ENCODE measurements at places on chromosomes 16 and 17.
A peak's percentile ranks its signal among the peaks of the same experiment; 100 is the strongest.

GRCh38 chr16:11067697-11068141, 123.4 kb downstream of the CLEC16A start:
- no peak for DNase-seq

DNA sequence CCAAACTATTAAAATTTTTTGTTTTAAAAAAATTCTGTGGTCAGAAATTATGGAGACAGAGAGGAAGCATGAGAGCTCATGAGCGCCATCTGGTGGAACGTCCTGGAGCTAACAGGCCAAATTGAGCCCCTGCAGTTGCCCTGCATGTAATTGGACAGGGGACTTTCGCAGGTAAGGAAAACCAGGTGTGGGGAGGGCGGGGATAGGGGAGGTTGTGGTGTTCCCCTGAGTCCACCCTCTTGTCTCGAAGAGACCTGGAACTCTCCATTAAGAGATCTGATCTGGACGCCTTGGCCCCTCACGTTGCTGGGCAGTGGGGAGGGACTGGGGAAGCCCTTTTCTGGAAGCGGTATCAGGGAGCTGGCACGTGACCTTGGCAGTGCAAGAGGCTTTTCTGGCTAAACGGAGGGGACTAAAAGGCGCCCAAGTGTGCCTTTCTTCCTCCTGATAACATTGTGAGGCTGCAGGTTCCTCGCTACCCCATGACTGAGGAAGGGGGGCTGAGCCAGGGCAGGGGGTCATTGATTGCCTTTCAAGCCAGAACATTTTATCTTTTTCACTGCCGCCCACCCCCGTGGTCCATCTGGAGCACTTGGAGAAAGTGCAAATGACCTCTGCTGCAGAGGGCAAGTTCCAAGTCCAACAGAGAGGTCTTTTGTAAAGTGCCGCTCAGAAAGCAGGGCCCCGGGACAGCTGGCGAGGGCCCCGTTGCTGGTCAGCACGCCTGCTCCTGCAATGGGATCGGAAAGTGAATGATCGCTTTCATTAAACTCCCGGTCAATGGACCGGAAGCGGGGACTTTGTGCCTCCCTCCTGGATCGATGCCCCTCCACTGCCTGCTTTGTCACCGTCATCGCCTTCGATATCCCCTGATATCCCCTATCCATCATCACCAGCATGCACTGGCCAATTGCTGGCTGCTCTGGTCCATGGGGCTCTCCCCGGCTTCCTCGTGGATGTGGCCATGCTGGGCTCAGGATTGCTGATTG, 18.4 kb downstream of the PDILT start:
- DNase-seq: peak; percentile 10

- DNase-seq: no peak
These were observed 878 bp upstream of the DNAJA2 start for GRCh38 chr16:46974352-46974751.

DNA sequence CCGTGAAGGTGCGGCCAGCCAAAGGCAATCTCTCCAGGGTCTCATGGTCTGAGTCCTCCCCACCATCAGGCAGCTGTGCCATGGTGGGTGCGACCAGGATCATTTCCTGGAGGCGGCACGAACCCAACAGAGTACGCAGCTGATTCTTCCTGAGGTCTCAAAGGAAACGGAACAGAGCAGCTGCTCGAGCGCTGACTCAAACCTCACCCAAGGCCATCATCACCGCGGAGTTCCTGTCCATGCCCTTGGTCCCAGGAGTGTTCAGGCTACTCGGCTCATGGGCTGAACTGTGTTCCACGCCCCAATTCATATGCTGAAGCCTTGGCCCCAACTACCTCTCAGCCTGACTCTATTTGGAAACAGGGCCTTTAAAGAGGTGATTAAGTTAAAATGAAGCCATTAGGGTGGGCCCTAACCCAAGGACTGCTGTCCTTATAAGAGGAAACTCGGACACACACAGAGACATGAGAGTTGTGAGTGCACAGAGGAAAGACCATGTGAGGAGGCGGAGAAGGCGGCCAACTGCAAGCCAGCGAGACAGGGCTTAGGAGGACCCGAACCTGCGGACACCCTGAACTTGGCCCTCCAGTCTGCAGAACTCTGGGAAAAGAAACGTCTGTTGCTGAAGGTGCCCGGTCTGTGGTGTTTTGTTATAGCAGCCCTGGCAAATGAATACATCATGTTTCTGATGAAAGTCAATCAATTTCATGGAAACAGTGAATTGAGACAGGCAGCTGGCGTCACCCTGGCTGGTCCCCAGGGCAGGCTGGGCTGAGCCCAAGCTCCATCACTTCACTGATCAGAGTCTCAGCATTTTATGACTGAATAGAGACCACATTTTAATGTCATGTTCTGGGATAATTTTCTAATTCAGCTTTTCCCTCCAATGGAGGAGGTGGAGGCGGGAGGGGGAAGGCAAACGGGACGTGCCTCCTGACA, 13.7 kb downstream of the MXRA7 start:
- no peak for DNase-seq

GRCh38 chr16:1870365-1871082, 1.4 kb downstream of the MEIOB start:
- DNase-seq: no peak

- DNase-seq: no peak
These were observed 292.8 kb upstream of the PMFBP1 start for GRCh38 chr16:72464597-72465368.

GRCh38 chr16:12341423-12341822, 364.9 kb downstream of the SNX29 start:
- DNase-seq: no peak

DNA sequence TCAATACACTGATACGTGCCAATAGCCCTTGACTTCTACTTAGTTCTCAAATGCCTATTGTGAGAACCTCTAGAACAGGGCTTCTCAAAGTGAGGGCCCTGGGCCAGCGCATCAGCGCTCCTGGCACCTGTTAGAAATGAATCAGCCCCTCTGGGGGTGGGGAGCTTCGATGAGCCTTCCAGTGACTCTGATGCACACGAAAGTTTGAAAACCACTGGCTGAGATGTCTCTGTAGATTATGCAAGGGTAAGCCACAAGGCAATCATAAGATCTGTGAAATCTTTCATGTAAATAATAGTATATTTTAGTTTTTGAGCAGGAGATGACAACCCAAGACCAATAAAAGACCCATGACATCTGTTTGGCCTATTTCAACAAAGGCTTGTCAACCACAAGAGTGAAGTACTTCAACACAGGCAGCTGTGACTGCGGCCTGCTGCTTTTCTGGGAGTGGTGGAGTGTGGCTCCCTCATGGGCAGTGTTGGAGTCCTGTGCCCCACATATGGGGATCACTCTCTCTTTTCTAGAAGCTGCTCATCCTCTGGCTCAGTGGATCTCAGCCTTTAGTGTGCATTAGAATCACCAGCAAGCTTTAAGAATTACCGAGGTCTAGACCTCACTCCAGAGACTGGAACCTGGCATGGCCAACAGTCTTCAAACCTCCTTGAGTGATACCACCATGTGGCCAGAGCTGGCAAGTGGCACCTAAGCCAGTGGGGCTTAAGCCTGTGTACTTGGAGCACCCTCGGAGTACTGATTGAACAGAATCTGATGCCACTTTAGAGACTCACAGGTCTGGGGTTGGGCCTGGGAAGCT, 5.8 kb downstream of the MTHFSD start:
- no peak for DNase-seq

GRCh38 chr16:23182206-23182678, 303 bp upstream of the SCNN1G start:
- DNase-seq: peak; percentile 32

DNA sequence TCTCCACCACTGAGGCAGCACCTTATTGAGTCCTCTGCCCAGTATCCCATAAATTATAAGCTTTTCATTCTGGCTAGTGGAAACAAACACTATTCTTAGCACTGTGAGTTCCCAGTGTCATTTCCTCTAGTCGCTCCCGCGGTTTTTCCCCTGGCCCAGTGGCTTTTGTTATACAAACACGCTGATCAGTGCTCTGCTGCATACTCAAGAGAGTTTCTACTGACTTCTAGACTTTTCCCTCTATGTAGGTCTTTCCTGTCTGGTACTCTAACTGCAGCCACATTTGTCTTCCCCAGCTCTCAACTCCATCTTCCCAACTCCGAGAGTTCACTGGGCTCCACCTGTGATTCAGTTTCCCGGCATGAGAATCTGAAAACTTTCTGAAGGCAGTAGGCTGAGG, 556.6 kb upstream of the SALL1 start:
- DNase-seq: no peak

- DNase-seq: no peak
These were observed 1.0 kb upstream of the YPEL3 start for GRCh38 chr16:30096862-30097563.

DNA sequence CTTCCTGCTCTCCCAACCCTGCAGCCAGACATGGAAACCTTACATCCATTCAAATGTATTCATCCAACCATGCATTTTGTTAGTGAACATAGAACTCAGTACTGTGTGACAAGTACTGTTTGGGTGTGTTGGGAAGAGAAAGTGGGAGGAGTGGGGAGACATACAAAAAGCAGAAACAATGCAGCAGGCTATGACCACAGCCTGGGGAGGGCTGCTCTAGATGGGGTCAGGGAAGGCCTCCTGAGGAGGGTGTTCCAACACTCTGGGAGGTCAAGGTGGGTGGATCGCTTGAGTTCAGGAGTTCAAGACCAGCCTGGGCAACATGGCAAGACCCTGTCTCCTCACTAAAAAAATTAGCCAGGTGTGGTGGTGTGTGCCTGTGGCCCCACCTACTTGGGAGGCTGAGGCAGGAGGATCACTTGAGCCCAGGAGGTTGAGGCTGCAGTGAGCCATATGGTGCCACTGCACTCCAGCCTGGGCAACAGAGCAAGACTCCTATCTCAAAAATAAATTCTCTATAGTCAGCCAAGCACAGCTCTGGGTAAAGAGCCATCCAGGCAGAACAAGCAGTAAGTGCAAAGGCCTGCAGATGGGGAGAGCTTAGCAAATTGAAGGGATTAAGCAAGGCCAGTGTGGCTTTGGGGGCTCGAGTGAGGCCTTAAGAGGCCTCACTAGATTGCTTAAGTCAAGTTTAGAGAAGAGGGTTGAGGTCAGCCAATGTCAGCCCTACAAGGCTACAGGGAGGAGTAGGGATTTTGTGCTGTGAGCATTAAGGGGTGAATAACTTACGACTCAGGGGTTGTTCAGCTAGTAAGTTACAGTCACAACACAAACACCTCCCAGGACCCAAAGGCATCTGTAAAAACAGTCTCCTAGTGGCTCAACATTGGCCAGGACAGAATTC, 5.5 kb downstream of the SLC13A2 start:
- DNase-seq: no peak

DNA sequence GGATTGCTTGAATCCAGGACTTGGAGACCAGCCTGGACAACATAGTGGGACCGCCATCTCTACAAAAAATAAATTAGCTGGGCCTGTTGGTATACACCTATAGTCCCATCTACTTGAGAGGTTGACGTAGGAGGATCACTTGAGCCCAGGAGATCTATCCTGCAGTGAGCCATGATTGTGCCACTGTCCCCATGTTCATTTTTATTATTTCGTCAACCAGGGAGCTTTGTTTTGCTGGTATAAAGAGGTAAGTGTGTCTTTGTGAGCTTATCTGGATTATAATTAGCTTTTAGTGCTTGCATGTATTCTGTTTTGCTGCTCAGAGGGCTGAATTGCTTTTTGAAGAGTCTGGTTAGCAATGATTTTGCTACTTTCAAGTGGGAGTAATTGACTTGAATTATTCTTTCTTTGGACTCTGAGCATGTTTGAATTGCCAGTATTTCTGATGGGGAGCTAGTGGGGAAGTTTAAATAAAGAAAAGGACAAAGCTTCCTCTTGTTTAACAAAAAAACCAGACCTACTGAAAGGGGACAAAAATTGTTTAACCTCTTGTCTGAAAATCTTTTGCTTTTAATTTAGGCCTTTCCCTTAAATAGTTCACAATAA, 31.6 kb upstream of the BCAS3 start:
- no peak for DNase-seq

DNA sequence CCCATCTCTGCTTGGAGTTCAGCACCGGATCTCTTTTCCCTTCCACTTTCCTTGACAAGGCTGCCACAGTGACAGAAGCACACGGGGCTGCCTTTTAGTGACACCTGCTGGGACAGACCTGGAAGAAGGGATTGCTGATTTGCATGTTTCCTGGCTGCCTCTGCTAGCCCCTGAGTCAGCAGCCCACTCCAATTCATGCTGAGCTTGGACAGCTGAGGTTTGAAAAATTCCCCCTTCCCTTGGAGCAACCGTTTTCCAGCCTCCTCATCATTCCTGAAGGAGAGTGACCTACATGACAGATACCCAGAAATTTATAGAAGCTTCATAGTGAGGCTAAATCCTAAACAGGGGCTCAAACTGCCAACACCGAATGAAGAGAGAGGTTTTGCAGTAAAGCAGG, 18.8 kb upstream of the RBL2 start:
- DNase-seq: no peak

DNA sequence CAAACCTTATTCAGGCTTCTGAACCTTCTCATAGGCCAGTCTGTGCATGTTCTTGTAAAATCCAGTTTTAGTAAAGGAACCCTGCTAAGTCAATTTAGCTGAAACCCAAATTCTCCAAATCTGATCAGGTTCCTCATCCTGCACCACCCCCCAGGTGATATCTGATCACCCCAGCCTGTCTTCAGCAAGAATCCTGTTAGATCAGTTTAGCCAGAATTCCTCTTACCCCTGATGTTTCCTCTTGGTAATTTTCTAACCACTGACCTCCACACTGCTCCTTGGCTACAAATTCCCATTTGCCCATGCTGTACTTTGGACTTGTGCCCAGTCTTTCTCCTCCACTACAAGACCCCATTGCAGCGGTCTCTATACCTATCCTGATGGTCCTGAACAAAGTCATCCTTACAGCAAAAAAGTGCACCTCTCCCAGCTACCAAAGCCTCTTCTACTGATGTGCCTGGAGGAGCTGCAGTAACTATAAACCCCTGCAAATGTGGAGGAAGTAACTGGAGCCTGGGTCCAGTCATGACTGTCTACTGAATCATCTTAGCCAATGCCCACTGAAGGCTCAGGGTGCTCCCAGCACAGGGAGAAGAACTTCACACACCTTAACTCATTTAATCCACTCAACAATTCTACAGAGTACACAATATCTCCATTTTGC, 23.8 kb downstream of the TEX14 start:
- no peak for DNase-seq

- DNase-seq: no peak
These were observed 58.5 kb downstream of the CACNG5 start for GRCh38 chr17:66893382-66893781.

DNA sequence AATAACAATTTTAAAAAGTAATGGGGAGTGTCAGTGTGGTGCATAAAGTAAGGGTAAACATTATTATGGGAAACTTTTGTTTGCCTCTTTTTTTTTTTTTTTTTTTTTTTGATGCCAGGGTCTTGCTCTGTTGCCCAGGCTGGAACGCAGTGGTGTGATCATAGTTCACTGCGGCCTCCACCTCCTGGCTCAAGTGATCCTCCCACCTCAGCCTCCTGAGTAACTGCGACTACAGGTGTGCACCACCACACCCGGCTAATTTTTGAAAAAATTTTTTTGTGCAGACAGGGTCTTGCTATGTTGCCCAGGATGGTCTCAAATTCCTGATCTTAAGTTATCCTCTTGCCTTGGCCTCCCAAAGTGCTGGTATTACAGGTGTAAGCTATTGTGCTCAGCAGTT, 10.7 kb downstream of the TAOK1 start:
- no peak for DNase-seq

- DNase-seq: no peak
These were observed 64.1 kb downstream of the PIPOX start for GRCh38 chr17:29107084-29107483.
